ENCODE measurements at places on chromosomes 2 and 18.
A peak's percentile ranks its signal among the peaks of the same experiment; 100 is the strongest.

DNA sequence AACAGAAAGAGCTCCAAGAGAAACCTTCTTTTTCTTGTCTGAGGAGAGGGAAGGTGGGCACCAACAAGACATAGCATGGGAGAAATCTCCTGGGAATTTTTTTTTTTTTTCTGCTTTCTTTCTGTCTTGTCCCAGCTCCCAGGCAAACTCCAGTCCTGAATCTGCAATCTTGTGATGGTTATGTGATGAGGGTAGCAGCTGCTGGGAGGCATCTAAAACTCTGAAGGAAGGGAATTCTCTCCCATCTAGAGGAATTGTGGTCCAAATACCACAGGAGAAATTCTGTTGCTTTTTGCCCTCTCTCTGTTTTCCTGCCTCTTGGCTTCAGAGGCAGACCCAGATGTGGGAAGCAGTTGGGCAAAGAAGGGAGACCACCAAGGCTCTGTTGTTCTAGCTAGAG, 16.7 kb downstream of the SCRN3 start:
- no peak for DNase-seq

DNA sequence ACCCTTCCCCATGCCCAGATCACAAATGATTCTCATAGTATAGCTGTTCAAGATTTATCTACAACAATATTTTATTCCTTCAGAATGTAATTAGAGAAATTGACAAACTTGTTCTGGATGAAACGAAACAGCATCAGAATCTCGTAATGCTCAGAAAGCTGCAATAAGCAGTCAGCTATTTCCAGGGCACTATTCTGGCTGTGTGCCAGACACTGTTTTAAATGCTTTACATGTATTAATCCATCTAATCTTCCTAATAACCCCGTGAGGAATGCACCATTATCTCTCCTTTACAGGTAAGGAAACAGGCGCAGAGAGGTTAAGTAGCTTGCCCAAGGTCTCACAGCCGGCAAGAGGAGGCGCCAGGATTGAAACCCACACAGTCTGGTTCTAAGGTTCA, 10.1 kb upstream of the LYPD6B start:
- DNase-seq = no peak

DNA sequence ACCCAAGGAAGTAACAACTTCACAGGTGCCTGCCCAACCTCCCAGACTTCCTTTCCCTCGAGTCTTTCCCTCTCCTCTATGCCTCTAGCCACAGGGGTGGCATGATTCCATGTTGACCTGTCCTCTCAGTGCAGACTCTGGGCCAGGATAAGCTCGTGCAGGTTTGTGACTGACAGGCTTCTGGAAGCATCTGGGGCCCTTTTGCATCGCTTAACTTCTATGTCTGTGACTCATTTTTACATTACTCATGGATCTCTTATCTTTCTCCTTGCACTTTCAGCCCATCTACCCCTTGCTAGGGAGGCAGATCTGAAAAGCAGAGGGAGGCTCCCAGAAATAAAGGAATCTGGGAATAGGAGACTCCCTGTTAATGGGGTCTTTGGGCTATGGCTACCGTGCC, 98.5 kb upstream of the RIOK3 start:
- DNase-seq = no peak

- DNase-seq = peak; percentile 7
These were observed at the start of gene SCN1A for GRCh38 chr2:166127217-166128155. Gene SCN1A, minus strand, starts transcription at chr2:166128020. Its CDS starts 54,399 bp downstream, at chr2:166073621.

All from H7 (cell line).